ENCODE measurements at places on chromosomes 13 and 19.

DNA sequence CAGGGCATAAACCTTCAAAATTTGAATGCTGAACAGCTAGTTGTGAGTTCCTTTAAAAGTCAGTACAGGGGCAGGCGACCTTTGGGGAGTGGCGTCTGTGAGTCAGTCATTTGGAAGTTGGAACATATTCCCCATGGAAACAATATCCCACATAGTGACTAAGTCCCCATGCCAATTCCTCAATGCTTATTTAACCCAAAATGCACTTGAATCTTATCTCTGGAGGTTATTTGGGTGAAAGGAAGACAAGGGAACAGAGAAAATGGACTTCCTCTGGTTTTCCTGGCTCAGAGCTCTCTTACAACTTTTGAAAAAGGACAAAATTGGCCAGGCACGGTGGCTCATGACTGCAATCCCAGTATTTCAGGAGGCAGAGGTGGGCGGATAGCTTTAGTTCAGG lies 479.2 kb upstream of the NBEA start:
- DNase-seq, result no peak

GRCh38 chr19:34351382-34351826 lies 13.6 kb upstream of the GPI start:
- no peak for DNase-seq

DNA sequence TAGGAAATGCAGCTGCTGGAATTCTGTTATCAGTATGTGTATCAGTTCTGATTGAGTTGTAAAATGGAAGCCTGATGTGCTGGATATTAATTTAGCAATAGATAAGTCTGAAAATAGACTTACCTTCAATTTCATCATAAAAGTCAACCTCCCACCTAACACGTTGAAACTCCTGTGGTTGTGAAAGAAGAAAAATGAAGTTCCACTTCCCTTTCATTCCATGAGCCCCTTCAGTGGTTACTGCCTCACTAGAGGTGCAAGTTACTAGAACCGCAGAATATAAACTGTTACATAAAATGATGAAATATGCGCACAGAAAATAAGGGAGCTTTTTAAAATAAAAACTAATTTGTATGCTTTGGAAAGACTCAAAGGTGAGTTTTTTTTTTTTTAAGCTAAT lies 249.2 kb downstream of the SHISA2 start:
- no peak for DNase-seq

DNA sequence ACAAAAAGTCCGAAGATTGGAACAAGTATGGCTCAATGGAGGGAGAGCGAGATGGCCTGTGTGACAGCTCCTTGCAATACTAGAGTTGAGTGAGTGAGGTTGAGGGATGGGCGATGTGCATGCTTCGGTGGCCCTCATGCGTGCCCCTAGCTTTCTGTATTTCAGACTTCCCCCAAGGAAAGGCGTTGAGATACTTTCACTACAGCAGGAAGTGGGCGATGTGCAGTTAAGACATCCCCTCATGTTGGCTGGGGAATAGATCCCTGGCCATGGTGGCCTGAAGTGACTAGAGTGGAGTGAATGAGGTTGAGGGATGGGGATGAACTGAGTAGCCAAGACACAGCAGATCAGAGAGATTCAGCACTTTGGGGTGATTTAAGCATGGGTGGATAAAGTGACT lies 633.9 kb upstream of the GPC6 start:
- no peak for DNase-seq

DNA sequence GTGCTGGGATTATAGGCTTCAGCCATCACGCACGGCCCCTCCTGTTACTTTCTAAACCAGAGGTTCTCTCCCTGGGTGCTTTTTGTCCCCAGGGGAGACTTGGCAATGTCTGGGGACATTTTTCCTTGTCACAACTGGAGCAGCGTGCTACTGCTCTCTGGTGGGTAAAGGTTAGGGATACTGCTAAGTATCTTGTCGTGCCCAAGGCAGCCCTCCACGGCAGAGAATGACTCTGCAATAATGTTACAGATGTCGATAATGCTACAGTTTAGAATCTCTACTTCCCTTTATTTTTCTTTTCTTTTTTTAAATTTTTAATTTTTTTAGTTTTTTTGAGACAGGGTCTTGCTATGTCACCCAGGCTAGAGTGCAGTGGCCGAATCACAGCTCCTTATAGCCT lies 38.0 kb downstream of the ADGRE1 start:
- DNase-seq, result no peak

DNA sequence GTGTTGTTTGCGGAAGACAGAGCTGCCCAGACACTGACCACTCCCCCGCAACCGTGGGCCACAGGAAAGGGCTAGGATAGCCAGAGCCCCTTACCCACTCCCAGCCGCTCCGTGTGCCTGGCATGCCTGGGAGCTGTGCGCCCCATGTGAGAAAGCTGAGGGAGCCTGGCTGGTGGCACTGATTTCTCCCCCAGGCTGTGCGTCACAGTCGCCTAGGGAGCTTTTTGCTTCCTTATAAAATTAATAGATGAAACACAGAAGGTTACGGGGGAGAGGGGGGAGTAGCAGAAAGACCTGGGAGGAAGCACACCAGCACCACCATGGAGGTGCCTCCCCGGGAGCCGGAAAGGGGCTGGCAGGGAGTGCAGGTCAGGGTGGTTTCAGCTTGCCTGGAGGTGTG lies 24.7 kb downstream of the DPF1 start:
- no peak for DNase-seq

GRCh38 chr19:48844472-48844871 lies 8.2 kb upstream of the HSD17B14 start:
- DNase-seq, result no peak

- no peak for DNase-seq
Measured at GRCh38 chr13:83182845-83183244, 699.4 kb downstream of the SLITRK1 start.

DNA sequence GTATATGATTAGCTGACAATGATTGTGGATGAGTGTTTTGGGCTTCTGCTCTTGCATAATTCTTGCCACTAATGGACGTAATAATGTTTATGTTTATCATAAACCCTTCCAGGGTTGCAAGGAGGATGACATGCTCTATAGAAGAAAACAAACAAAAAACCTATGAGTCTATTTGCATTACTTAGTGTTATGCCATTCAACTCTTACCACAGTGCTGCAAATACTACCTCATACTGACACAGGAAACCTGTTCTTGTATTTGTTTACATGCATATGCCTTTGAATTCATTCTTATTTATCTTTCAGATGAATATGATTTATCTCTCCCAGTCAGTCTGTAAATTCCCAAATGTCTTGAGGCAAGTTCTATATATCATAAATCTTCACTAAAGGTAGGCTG lies 39.6 kb upstream of the FREM2 start:
- no peak for DNase-seq

DNA sequence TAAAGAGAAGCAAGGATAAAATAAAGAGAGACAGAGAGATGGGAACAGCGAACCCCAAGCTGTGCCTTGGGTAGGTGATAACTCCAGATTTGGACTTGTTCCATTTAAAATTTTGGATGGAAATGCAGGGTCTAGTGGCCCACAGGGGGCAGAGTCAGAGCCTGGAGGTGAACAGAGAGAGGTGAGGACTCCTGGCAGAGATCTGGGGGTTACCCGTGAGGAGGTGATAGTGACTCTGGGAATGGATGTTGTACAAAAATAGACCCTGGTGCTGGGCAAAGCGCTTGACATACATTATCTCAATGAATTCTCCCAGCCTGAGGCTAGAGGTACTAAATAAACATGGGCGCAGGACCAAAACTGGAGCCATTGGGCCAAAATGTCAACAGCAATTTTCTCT lies 14.3 kb upstream of the DHRS12 start:
- DNase-seq, result no peak

GRCh38 chr19:7260161-7260560 lies 34.1 kb downstream of the INSR start:
- no peak for DNase-seq

Measured in stimulated activated CD4-positive, alpha-beta T cell treated with anti-CD3 and anti-CD28 coated beads, Interleukin-4, amount 100 ng/mL, for 4 hours (primary cell).